ENCODE measurements at places on chromosomes 2 and 18. TPM values are rescaled to one million over a fixed set of nuclear protein-coding genes. Genes with fewer than 3 reads are reported as not detected.

The ASXL3 gene
- total RNA-seq: 1.1 TPM

The DHRS9 gene
- total RNA-seq: 0.19 TPM

The CHRND gene
- total RNA-seq: not detected

The SNRNP27 gene
- total RNA-seq: 71.3 TPM

The ASPRV1 gene
- under 0.01 TPM for total RNA-seq

The DSC3 gene
- total RNA-seq: under 0.01 TPM

The RABL2A gene
- total RNA-seq: 10.1 TPM

The ZAP70 gene
- not detected for total RNA-seq

The PLEK gene
- total RNA-seq: under 0.01 TPM

The EPAS1 gene
- 56.9 TPM for total RNA-seq

The AQP12A gene
- not detected for total RNA-seq

The DAPL1 gene
- total RNA-seq: not detected

All from regular cardiac myocyte (primary cell).